ENCODE measurements at places on chromosomes 1 and 21.

- DNase-seq = peak; percentile 72
Observed at GRCh38 chr1:16960560-16961296, 19.7 kb downstream of the MFAP2 start.

DNA sequence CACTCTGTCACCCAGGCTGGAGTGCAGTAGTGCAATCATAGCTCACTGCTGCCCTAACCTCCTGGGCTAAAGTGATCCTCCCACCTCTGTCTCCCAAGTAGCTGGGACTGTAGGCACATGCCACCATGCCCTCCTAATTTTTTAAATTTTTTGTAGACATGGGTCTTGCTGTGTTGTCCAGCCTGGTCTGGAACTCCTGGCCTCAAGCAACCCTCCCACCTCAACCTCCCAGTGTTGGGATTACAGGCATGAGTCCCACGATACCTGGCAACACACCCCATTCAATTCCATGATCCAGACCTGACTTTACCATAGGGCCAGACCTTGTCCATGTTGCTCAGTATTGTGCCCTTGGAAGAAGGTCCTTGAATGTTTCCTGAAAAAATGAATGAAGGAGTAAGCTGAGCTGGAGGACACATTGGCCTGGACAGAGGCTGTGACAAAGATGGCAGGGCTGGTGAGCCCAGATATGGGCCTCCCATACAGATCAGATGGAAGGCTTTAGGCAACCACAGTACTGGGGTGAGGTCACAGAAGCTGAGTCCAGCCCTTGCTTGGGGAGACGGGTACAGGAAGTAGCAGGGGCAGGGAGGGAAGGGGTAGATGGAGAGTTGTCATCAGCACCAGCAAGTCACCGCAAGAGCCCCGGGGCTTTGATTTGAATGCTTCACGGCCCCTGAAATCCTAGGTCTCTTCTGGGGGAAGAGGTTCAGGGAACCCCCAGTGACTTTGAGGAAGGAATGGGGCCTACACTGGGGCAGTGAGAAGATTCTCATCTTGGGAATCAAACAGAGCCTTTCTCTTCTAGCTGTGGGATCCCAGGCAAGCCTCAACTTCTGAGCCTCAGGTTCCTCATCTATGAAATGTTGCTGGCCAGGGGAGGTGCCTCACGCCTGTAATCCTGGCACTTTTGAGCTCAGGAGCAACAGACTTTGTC is 40.1 kb upstream of the DMBX1 start:
- no peak for DNase-seq

GRCh38 chr1:110548381-110548780 is 29.4 kb upstream of the KCNA10 start:
- DNase-seq = no peak

- DNase-seq = no peak
Observed at GRCh38 chr1:36160388-36160948, 4.5 kb downstream of the MAP7D1 start.

DNA sequence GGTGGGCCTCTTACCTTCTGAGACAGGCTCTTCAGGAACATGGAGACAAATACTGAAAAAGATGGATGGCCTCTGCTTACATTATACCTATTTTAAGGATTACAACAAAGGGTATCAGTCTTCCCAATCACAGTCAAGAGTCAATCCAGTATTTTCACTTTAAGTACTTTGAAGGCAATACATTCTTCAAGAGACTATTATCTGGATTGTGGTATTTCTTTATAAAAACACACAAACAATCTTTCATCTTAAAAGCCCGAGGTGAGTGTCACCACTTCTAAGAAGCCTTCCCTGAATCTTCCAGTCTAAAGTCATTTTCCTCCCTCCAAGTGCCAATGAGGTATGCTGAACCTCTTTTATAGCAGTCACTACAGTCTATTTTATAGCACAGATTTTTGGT is 45.3 kb downstream of the WASF2 start:
- no peak for DNase-seq

GRCh38 chr1:23936481-23937176 is 23.0 kb upstream of the PNRC2 start:
- no peak for DNase-seq

- no peak for DNase-seq
Observed at GRCh38 chr1:56920591-56921001, 45.2 kb downstream of the C8B start.

DNA sequence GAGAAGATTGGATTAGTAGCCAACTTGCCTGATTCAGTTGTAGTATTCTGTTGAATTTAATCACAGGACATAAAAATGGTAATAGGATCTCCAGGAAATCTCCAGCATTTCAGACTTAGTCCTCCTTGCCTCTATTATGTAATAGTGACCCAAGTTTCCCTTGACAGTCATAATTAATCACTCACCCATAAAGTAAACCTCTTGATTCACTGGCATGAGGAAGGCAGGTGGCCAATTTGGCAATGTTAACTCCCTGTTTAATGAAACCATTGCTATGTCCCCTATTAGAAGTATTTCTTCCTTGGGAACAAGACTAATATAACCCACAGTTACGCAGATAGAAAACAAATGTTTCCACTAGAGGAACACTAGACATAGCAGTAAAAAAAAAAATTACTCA is 604.8 kb upstream of the CXADR start:
- no peak for DNase-seq

DNA sequence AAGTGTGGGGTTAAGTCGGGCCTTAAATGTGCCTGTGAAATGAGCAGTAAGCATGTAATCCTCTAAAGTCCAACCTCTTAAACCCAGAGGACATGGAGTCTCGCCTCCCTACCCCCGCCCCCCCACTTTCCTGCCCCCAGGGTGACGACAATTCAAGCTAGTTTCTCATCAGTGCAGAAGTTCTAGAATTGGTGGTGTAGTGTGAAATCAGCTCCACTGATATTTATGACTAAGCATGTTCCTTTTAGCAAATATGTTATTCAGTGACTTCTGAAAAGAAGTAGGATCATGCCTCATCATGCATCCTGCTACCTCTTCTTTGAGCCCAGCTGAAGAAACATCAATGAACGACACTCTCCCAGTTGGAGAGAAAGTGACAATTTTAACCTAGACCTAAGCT is 2.6 kb upstream of the ABCB10 start:
- DNase-seq = no peak

- no peak for DNase-seq
Observed at GRCh38 chr1:7425229-7425628, 345.9 kb upstream of the VAMP3 start.

GRCh38 chr1:244046907-244047611 is 4.0 kb upstream of the ZBTB18 start:
- DNase-seq = no peak

DNA sequence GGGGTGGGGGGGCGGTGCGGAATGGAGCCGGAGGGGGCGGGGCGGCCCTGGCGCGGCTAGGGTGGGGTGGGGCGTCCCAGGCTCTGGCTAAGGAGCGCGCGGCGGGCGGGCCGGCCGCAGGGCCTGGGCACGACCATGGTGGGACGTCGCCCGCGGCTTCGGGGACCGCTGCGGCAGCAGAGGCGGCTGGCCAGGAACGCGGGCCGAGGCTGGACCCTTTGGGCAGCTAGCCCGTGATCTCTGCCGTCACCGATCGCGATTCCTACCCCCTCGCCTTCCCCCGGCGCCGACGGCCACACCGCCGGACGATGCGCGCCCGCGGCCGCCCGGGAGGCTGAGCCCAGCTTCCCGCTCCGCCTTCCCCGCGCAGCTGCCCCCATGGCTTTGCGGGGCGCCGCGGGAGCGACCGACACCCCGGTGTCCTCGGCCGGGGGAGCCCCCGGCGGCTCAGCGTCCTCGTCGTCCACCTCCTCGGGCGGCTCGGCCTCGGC is at the start of gene MAP3K21:
MAP3K21 (plus strand) TSS at position 74 of the 491 bp plus-strand sequence; CDS start at position 379, 305 bp downstream.
- DNase-seq = no peak

DNA sequence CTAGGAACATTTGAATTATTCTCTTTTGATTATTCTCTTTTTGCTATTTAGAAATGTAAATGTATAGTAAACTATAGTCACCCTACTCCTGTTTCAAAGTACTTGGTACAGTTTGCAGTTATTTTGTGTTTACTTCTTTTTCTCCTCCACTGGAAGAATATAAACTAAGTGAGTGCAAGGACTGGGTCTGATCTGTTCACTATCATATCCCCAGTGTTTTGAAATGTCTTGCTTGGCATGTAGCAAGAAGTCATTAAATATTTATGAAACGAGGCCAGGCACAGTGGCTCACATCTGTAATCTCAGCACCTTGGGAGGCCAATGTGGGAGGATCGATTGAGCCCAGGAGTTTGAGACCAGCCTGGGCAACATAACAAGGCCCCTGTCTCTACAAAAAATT is 35.8 kb upstream of the PODN start:
- DNase-seq = no peak

- DNase-seq = no peak
Observed at GRCh38 chr1:167401260-167401873, 117.0 kb downstream of the CD247 start.

GRCh38 chr1:246798606-246799496 is 74.6 kb downstream of the SCCPDH start:
- no peak for DNase-seq

DNA sequence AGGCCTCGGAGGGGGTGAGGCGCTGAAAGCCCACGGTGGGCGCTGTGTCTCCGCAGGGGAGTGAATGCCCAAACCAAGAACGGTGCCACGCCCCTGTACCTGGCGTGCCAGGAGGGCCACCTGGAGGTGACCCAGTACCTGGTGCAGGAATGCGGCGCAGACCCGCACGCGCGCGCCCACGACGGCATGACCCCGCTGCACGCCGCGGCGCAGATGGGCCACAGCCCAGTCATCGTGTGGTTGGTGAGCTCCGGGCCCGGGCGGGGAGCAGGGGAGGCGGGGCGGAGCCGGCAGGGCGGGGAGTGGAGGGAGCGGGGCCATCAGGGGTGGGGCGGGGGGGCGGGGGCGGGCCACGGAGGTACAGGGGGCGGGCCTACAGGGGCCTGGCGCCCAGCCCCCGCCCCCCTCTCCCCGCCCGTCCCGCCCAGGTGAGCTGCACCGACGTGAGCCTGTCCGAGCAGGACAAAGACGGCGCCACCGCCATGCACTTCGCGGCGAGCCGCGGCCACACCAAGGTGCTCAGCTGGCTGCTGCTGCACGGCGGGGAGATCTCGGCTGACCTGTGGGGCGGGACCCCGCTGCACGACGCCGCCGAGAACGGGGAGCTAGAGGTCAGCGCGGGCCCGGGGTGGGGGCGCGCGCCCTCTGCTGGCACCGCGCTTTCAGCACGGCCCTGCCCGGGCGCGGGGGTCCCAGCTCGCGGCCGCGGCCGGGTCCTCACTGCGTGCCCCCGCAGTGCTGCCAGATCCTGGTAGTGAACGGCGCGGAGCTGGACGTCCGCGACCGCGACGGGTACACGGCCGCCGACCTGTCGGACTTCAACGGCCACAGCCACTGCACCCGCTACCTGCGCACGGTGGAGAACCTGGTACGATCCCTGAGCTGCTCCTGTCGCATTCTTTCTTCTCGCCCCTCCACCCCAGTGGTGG is 15.9 kb downstream of the ESPN start:
- DNase-seq = peak; percentile 60

GRCh38 chr1:163361123-163361934 is 39.6 kb downstream of the NUF2 start:
- DNase-seq = no peak

- no peak for DNase-seq
Observed at GRCh38 chr1:60936163-60936562, 146.2 kb upstream of the NFIA start.

DNA sequence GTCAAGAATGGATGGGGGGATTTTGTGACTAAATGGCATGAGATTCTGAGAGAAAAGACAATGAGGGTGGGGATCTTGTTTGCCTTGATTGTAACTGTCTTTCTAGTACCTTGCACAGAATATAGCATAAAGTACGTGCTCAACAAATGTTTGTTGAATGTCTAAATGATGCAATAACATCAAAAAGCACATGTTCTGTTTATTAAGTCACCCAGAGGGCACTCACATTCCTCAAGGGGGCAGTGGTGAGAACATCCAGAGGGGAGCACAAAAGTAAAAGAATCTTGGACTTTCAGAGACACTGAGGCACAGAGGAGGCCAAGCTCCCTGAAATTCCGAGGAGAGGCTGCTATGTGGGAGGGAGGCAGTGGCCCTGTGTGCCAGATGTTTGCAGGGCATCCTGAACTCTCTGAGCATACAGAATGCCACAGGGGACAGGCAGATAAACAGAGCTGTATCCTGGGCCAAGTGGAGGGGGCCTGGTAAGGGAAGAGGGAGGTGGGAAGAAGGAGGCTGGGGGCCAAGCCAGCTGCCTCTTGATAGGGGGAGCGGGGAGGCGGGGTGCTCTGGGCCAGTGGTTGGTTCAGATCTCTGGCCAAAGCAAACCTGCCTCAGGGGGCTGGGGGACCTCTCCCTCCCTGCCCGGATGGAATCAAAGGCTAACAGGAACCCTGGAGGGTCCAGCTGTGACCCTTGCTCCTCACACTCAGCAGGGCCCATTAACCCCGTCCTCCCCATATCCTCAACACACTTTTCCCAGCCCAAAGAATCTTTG is 6.5 kb upstream of the ATP1A2 start:
- DNase-seq = peak; percentile 58

- no peak for DNase-seq
Observed at GRCh38 chr1:189821833-189822232, 655.8 kb downstream of the BRINP3 start.

- peak; percentile 12 for DNase-seq
Observed at GRCh38 chr1:66217021-66217420, 316.9 kb upstream of the SGIP1 start.

GRCh38 chr21:43942621-43943020 is 69.5 kb upstream of the TRAPPC10 start:
- no peak for DNase-seq

- DNase-seq = no peak
Observed at GRCh38 chr1:213082420-213083111, 31.5 kb downstream of the RPS6KC1 start.

DNA sequence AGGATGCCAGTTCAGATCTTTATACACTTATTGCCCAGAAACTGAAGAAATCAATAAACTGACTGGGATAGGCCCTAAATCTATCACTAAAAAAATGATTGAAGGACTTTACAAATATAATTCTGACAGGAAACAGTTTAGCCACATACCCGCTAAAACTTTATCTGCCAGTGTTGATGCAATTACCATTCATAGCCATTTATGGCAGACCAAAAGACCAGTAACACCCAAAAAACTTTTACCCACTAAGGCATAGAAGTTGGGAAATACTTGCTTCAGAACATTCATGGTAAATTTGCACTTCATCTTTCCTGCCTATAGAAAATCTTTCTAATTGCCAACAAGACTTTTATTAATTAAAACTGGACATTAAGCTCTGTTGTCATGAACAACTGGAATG is 15.0 kb upstream of the GPR25 start:
- DNase-seq = no peak

GRCh38 chr1:41802532-41803501 is 115.9 kb downstream of the HIVEP3 start:
- DNase-seq = no peak

DNA sequence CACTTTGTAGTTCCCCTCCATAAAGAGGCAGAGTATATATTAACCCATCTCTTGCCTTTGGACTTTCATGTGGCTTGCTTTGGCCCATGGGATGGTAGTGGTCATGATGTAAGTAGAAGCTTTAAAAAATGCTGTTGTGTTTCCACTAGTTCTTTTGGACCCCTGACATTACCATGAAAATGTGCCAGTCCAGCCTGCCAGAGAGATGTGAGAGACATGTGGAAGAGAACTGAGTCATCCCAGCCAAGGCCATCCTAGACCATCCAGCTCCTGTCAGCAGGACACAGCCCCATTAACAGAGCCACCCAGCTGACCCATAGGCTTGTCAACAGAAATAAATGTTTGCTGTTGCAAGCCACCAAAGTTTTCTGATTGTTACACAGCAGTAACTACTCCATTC is 3.9 kb upstream of the CD101 start:
- no peak for DNase-seq

All from T-helper 2 cell (primary cell).